ENCODE measurements at places on chromosomes 7 and 10.

DNA sequence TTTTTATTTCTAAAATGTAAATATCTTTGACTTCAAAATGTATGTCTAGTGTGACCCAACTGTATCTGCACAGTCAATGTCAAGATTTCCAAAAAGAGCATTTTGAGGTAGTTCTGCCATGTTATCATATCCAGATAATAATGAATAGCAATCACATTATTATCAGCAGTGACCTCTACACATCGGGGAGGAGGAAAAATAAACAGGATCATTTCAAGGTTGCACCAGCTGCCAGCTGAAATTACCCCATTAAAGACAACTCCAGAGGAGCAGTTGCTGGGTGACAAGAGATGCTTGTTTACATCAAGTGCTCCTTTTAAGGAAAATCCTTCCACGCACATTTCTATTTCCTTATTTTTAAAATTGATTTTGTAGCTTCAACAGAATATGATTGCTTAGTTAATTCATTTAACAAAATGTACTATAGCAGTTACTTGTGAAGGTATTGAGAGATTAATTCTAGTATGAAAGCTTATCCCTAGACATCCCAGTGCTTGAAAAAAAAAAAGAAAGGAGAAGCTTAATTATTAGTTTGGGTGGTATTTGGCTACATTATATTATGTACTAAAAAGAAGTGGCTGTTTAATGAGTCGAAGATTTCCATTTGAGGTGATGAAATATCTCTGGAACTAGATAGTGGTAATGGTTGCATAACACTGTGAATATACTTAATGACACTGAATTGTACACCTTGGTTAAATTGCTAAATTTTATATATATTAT lies 19.3 kb upstream of the SLC35G1 start:
- DNase-seq = no peak

GRCh38 chr10:121899727-121900126 lies 28.1 kb downstream of the ATE1 start:
- DNase-seq = no peak

DNA sequence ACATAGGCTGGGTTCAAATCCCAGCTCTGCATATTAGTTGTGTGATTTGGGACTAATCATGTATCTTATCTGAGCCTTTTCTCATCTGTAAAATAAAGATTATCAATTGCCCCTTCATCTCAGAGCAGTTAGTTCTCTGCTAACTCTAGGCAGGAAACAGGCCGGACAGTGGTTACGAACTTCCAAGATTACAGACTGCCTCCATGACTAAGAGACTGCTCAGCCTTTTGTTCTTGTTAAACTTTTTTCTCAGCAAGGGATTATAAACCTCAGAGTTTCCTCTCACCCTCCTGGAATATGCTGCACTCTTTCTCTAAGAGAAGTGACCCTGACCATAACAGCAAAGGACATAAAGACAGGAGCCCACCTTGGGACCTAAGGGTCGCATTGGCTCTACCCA lies 52.5 kb upstream of the NFKB2 start:
- no peak for DNase-seq

DNA sequence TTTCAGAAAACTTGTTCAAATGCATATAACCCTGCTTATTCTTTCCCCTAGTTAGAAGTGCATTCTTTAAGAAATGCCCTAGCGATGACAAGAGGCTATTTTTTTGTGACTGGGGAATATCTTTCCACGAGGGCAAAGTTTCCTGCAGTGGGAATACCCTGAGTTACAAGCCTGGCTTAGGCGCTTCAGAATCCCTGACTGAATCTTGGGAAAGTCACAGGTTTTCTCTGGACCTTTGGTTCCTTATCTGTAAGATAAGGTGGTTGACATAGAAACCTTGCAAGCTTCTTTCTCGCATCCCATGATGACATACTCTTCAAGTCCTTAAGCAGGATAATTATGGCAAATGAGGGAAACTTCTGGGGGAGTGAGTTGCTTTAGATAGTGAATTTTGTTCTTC lies 80.5 kb upstream of the FZD8 start:
- DNase-seq = no peak

DNA sequence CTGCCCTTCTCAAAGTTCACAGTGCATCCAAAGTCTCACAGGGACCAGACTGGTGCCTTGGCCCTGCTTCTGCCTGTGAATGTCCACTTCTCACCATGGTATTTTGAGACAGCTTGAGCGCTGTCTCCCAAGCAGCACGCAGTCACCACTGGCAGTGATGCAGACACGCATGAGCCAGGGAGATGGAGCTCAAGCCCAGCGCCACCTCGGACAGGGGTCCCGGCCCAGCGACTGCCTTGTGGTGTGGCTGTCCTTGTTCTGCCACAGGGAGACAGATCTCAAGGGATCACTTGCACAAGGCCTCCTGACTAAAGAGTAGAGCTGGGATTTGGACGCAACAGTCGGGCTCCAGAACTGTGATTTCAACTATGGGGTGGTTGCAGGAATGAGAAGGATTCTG lies 92.6 kb upstream of the MBL2 start:
- DNase-seq = no peak
